ENCODE measurements at places on chromosomes 3 and 15.

DNA sequence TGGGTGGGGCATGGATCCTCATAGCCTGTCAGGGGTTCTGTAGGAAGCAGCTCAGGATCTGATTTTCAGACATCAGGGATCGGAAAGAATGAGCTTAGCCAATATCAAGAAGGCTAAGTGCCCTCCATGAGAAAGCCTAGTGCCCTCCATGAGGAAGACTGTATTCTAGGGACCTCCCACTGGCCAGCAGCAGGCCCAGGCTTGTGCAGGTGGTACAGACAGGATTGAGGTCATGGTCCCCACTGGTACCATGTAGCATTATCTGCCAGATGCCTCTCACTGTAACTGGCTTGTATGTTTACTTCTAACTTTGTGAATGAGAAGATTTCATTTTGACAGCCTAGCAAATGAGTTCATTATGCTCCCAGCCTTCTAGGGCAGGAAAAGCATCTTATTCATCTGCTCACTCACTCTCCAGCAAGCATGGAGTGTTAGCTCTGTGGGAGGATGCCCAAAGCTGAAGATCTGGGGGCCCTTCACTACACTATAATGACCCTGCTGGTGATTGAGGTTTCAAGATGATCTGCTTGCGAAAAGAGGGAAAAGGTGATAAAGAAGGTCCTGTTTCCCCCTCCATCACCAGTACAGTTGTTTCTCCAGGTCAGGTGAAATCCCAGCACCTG lies 7.5 kb downstream of the EPHB1 start:
- DNase-seq, result no peak

- DNase-seq, result no peak
These were observed 181.3 kb upstream of the CTDSPL start for GRCh38 chr3:37680401-37680800.

- DNase-seq, result no peak
These were observed 154.9 kb downstream of the GREM1 start for GRCh38 chr15:32872621-32873283.

DNA sequence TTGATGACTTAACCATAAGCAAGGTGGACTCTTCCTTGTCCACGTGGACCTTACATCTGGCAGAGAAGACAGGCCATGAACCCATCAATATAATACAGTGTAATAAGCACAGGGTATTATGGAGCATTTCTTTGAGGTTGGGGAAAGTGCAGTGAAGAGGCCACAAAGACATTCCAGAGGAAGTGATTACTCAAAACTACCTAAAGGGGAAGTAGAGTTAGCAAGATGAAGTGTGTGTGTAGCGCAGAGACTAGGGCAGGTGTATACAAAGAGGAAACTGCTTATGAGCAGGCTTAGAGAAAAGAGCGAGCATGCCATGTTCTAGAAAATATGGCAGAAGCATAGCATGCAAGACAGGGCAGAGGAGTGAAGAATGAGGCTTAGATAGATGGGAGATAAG lies 17.9 kb downstream of the CP start:
- no peak for DNase-seq

- peak; percentile 72 for DNase-seq
These were observed 475 bp downstream of the SPSB4 start for GRCh38 chr3:141051443-141052200.
